ENCODE measurements at places on chromosomes 11 and 22. TPM values are rescaled to one million over a fixed set of nuclear protein-coding genes. Genes with fewer than 3 reads are reported as not detected.

The SMIM35 gene
- total RNA-seq, result not detected

The KCNJ5 gene
- total RNA-seq, result 0.07 TPM

The SLC22A6 gene
- not detected for total RNA-seq

The TRIM49 gene
- total RNA-seq, result not detected

The CBLIF gene
- total RNA-seq, result not detected

The LMNTD2 gene
- 2.1 TPM for total RNA-seq

The TPBGL gene
- 0.22 TPM for total RNA-seq

The CHST1 gene
- total RNA-seq, result 1.2 TPM

The RGL4 gene
- total RNA-seq, result not detected

The OR52N4 gene
- not detected for total RNA-seq

The ACO2 gene
- 48.6 TPM for total RNA-seq

The MYEOV gene
- total RNA-seq, result 109 TPM

The ZP1 gene
- total RNA-seq, result 0.58 TPM

The MB gene
- total RNA-seq, result 11.2 TPM

The HBE1 gene
- not detected for total RNA-seq

The WNT11 gene
- 0.88 TPM for total RNA-seq

The UPK3A gene
- not detected for total RNA-seq

The MIOX gene
- 0.09 TPM for total RNA-seq

The FAM180B gene
- total RNA-seq, result not detected

The OR51B2 gene
- total RNA-seq, result not detected

The FOSL1 gene
- total RNA-seq, result 176 TPM

The TRPM5 gene
- not detected for total RNA-seq

The CYB5R3 gene
- total RNA-seq, result 105 TPM

The NELL1 gene
- not detected for total RNA-seq

The OR8G5 gene
- total RNA-seq, result not detected

The CSNK2A3 gene
- total RNA-seq, result 1.9 TPM

All from A549 treated with DMSO at 1 μM for 4 hours (cell line).